Endothelial cell of coronary artery (primary cell): ENCODE measurements at places on chromosomes 12 and 14. TPM values are rescaled to one million over a fixed set of nuclear protein-coding genes. Genes with fewer than 3 reads are reported as not detected.

The NKX2-1 gene
- not detected in 2 replicates for total RNA-seq

The AHNAK2 gene
- 66.2 and 78.0 TPM in 2 replicates for total RNA-seq

The ESR2 gene
- total RNA-seq = 0.18 and 0.47 TPM in 2 replicates

The GLS2 gene
- total RNA-seq = under 0.01 and 0.18 TPM in 2 replicates

The KLRG1 gene
- 8.9 and 10.3 TPM in 2 replicates for total RNA-seq

The BIN2 gene
- not detected in 2 replicates for total RNA-seq

The PRKD1 gene
- total RNA-seq = 5.4 and 10.4 TPM in 2 replicates

The STAT6 gene
- 54.3 and 68.1 TPM in 2 replicates for total RNA-seq

The VWF gene
- 1,197 and 1,224 TPM in 2 replicates for total RNA-seq

The A2M gene
- 15.2 and 31.1 TPM in 2 replicates for total RNA-seq

The PLEKHD1 gene
- under 0.01 TPM in 1 of 2 replicates, not detected in the other for total RNA-seq

The DAO gene
- total RNA-seq = not detected in 2 replicates

The EPYC gene
- total RNA-seq = not detected in 2 replicates

The RPGRIP1 gene
- not detected in 2 replicates for total RNA-seq

The SPPL3 gene
- total RNA-seq = 4.4 and 7.6 TPM in 2 replicates

The TMPRSS12 gene
- total RNA-seq = not detected in 2 replicates

The IGF1 gene
- total RNA-seq = 0.09 and 0.28 TPM in 2 replicates

The NFE2 gene
- not detected in 2 replicates for total RNA-seq

The MMP17 gene
- total RNA-seq = 4.4 and 16.4 TPM in 2 replicates

The CPSF2 gene
- total RNA-seq = 36.0 and 45.4 TPM in 2 replicates

The CEP170B gene
- total RNA-seq = 13.8 and 17.7 TPM in 2 replicates

The HSPB8 gene
- total RNA-seq = 1.6 and 6.5 TPM in 2 replicates

The IL22 gene
- total RNA-seq = not detected in 2 replicates

The KRT85 gene
- total RNA-seq = not detected in 2 replicates

The MUCL1 gene
- total RNA-seq = not detected in 2 replicates

The DLK1 gene
- total RNA-seq = not detected in 2 replicates

The SDR39U1 gene
- 7.9 and 9.3 TPM in 2 replicates for total RNA-seq

The POMT2 gene
- 9.4 and 12.5 TPM in 2 replicates for total RNA-seq

The ABCD2 gene
- total RNA-seq = not detected in 2 replicates

The SIX6 gene
- not detected in 2 replicates for total RNA-seq

The ALDH1L2 gene
- total RNA-seq = 0.36 and 10.8 TPM in 2 replicates

The RSRC2 gene
- 42.7 and 44.6 TPM in 2 replicates for total RNA-seq

The MGP gene
- 65.4 and 192 TPM in 2 replicates for total RNA-seq

The ACRBP gene
- 0.27 and 0.28 TPM in 2 replicates for total RNA-seq

The ZBTB42 gene
- total RNA-seq = 3.5 and 4.7 TPM in 2 replicates

The TOMM20L gene
- total RNA-seq = not detected in 2 replicates

The KRT78 gene
- total RNA-seq = not detected in 2 replicates

The IFNG-AS1 gene
- not detected in 2 replicates for total RNA-seq

The WNT5B gene
- total RNA-seq = 0.27 and 8.4 TPM in 2 replicates

The ACSS3 gene
- 0.19 TPM in 1 of 2 replicates, not detected in the other for total RNA-seq

The COPS7A gene
- 41.5 and 63.7 TPM in 2 replicates for total RNA-seq

The ACOT6 gene
- total RNA-seq = 0.09 TPM in 1 of 2 replicates, not detected in the other

The OR4E2 gene
- not detected in 2 replicates for total RNA-seq

The CRIP2 gene
- 200 and 227 TPM in 2 replicates for total RNA-seq

The MON2 gene
- total RNA-seq = 17.6 and 35.5 TPM in 2 replicates

The HSPA2 gene
- total RNA-seq = 2.7 and 7.9 TPM in 2 replicates

The GPR84 gene
- under 0.01 TPM in 1 of 2 replicates, not detected in the other for total RNA-seq

The OR10P1 gene
- not detected in 2 replicates for total RNA-seq

The RASSF9 gene
- total RNA-seq = 0.85 and 0.99 TPM in 2 replicates

The RNASE7 gene
- not detected in 2 replicates for total RNA-seq

The CCDC196 gene
- not detected in 2 replicates for total RNA-seq

The B3GNT4 gene
- under 0.01 TPM in 2 replicates for total RNA-seq

The POTEM gene
- not detected in 2 replicates for total RNA-seq

The SLC35E3 gene
- 3.2 and 4.9 TPM in 2 replicates for total RNA-seq

The PRMT5 gene
- 45.9 and 71.5 TPM in 2 replicates for total RNA-seq

The CMKLR1 gene
- total RNA-seq = 0.09 and 0.28 TPM in 2 replicates

The GNB3 gene
- 1.3 and 1.5 TPM in 2 replicates for total RNA-seq
